GM04504 (cell line): ENCODE measurements at places on chromosomes 7 and 10.

- DNase-seq = no peak
Observed at GRCh38 chr10:133143200-133143533, 16.9 kb upstream of the KNDC1 start.

DNA sequence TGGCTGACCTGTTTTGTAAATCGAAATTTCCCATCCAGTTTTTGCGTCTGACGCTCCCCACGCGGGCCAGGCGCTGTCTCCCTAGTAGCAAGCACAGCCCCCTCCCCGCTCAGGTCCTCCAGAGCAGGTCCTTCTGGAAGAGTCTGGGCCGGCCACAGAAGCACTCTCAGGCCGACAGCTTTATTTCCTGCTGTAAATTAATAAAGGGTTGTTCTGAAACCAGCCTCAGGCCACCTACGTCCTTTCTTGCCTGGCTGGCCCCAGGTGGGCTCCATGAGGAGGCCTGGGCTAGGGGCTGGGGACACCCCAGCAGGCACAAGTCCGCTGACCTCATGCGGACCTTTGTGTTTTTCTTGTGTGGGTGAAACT is 35.2 kb downstream of the CAMK2B start:
- DNase-seq = no peak

GRCh38 chr7:17671956-17672355 is 268.3 kb downstream of the SNX13 start:
- DNase-seq = no peak

- no peak for DNase-seq
Observed at GRCh38 chr7:103240806-103241205, 56.4 kb upstream of the PMPCB start.

- no peak for DNase-seq
Observed at GRCh38 chr7:98281757-98282606, 496 bp downstream of the BRI3 start.

GRCh38 chr7:115822380-115822779 is 208.2 kb downstream of the TFEC start:
- no peak for DNase-seq
